Putamen (tissue), 1 donor: ENCODE measurements at places on chromosomes 6 and 20.

DNA sequence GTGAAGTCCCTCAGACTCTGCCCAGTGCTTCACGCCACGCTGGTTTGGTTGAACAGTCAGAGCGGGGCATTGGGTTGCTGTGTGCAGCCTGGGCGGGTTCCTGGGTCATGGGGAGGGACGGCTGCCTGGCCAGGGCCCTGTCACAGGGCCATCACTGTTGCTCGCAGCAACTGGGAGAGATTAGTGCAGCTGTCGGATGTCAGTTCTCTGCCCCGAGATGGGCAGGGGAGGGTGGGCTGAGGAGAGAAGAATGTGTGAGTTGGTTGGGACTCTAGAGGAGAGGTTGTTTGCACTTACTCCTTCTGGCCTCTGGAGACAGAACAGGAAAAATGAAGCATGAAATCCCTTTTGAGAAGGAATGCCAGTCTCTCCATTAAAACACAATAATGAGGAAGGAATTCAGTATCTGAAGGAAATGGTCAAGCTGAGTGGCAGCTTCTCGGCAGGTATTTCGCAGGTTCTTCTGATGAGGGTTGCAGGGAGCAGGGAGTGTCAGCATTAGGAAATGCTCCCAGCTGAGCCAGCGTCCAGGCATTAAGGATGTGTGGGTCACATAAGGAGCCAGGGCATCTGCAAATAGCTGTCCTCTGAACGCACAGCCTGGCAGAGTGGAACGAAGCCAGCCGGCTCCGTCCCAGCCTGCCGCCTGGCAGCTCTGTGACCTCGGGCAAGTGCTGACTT is 95.9 kb downstream of the SSR1 start:
- no peak for DNase-seq

DNA sequence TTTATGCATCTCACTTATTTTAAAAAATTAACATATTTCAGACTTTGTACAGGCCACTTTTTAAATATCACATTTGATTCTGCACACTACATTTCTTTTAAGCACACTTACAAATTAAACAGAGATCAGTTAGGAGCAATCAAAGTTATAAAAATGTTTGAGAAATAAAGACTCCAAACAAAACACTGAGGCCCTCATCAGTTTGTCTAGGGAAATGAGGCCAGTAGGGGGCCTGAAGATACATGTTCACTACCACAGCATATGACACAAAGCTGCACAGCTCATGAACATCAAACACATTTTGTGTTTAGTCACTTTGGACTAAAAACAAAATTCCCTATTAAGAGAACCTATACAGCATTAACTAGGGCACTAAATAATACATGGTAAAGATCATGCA is 180.5 kb downstream of the PDE7B start:
- no peak for DNase-seq

GRCh38 chr20:38590676-38591473 is 9.9 kb downstream of the ADIG start:
- peak; percentile 12 for DNase-seq

GRCh38 chr6:25623065-25623464 is 28.9 kb upstream of the SCGN start:
- DNase-seq, result no peak

DNA sequence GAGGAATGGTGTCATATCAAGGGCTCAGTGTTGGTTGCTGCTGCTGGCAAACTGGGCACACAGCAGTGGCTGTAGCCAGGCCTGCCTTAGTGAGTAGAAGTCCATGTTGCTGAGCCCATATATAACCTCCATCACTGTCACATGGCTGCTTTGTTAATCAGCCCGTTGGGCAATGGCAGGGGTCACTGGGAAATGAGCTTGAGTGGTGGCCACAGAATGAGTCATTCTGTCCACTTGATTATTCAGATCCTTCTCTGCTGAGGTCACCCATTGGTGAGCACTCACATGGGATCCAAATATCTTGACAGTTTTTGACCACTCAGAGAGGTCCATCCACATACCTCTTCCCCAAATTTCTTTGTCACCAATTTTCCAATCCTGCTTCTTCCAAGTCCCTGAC is 898.9 kb upstream of the EYS start:
- no peak for DNase-seq

DNA sequence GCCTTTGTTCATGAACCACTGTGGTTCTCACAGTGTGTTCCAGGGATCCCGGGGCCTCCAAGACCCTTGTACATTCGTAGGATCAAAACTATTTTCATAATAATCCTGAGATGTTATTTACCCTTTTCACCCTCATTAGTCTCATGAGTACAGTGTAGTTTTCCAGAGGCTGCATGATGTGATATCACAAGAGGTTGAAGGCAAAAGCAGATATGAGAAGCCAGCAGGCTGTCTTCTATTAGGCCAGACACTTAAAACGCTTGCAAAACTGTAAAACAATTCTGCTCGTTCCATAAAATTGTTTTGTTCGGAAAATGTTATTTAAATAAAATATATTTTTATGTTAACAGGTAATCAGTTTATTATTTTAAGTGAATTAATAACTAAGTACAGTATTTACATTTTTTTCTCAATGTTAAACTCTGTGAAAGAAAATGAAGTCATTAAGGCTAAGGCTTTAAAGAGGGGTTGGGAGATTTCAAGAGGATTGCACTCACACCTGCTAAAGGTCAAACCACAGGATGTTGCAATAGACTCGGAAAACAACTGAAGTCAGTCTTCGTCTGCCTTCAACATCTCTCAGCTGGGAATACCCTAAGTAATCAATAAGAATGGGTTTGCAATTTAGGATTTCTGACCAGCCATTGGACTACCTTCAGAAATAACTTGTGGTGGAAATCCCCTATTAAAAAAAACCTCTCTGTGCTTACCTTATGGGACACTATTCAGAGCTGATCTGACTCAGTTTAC is 474.2 kb downstream of the KIF16B start:
- no peak for DNase-seq

- DNase-seq, result no peak
Measured at GRCh38 chr6:130829333-130829910, 2.2 kb downstream of the SMLR1 start.

GRCh38 chr6:127402890-127403617 is 56.1 kb downstream of the KIAA0408 start:
- no peak for DNase-seq

- DNase-seq, result no peak
Measured at GRCh38 chr20:50634191-50634590, 57.2 kb downstream of the RIPOR3 start.

DNA sequence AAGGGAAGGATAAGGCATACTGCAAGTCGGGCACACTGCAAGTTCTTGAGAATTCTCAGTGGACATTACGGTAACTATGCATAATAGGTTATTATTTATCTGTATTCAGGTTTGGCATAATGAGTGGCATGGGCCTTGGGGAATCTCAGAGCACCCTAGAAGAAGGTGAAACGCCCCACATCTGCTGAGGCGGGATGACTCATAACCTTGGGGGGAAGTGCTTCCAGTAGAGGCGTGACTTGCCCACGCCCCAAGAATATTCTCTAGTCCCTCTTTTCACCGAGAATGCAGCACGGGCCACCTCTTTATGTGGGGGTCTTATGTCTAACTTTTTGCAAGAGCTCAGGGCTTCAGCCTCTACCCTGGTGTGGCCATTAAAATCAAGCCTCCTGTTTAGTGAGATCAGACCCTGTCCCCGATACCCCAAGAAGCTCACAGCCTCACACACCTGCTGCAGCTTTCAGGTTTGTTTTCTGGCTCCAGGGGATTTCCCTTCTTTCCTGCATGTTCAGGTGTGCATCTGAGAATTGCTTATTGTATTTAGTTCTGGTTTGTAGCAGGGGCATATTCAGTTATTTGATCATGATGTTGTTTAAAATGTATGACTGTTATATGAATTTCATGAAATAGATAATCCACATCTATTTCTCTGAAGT is 19.1 kb downstream of the ZFP64 start:
- DNase-seq, result peak; percentile 49

- DNase-seq, result peak; percentile 95
Measured at GRCh38 chr6:5205877-5206850, 54.6 kb downstream of the LYRM4 start.

GRCh38 chr6:40166963-40167362 is 232.7 kb upstream of the MOCS1 start:
- DNase-seq, result no peak

DNA sequence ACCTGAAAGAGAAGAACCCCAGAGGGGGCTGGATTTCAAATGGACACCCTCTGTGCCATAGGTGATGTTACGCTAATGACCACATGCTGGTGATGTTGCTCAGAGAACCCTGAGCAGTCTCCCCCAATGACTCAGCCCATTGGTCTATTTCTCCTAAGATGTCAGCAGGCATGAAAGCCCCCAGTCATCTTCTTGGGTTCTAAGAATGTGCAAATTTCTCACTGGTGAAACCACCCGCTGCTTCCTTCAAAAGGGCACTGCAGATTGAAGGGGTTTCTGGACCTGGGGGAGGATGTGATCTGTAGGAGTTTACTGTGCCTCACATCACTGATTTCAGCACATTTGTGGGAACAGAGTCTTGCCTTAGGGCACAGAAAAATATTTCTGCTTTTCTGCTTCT is 298.4 kb upstream of the MOCS1 start:
- no peak for DNase-seq

DNA sequence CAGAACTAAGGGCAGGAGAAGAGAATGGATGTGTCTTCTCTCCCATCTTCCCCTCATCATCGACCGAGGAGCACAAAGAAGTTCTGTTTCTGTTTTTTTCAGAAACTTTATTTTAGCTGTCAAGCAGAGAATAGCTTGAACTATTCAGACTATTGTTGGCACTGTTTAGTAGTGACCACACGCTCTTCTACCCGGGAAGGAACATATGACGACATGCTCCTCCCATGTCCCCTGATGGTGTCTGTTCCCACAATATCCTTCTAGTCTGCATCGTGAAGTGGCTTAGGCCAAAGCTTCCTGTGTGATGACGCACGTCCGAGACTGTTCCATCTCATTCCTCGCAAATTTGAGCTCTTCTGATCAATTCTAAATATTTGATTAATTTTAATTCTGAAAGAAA is 27.2 kb upstream of the KIF25 start:
- DNase-seq, result peak; percentile 72

GRCh38 chr20:32516583-32517517 is 68.3 kb downstream of the NOL4L start:
- DNase-seq, result peak; percentile 63

- DNase-seq, result peak; percentile 11
Measured at GRCh38 chr6:107786709-107787588, 37.2 kb downstream of the SCML4 start.

DNA sequence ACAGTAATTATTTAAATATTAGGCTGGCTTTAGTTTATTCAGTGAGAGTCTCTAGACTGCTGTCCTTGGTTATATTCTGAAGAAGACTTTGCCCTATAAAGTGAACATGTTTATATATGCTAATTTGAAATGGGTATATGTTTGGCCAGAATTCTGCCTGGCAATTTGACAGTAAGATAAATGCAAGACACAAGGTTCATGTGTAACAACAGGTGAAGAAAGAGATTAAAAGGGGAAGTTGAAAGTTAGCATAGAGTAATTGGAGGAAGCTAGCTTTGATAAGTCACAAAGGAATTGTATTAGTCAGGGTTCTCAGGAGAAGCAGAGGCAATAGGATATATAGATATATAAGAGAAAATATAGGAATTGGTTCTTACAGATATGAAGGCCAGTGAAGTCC is 191.4 kb downstream of the CENPW start:
- no peak for DNase-seq

DNA sequence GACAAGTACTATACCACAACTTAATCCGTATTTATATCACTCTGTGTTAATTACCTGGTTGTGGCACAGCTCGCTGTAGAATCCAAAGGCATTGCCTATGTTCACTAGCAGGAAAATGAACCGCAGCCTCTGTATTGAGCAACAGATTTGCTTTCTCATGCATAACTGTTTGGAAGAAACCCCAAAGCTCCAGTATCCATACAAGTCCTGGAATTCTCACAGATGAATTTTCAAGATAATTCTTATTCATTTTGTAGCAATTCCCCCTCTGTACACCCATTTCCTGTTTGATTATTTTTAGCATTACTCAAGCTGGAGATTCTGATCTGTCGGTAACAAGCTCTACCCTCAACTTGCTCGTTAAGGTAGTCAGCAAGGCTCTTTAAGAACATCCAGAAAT is 63.5 kb downstream of the STMND1 start:
- no peak for DNase-seq

DNA sequence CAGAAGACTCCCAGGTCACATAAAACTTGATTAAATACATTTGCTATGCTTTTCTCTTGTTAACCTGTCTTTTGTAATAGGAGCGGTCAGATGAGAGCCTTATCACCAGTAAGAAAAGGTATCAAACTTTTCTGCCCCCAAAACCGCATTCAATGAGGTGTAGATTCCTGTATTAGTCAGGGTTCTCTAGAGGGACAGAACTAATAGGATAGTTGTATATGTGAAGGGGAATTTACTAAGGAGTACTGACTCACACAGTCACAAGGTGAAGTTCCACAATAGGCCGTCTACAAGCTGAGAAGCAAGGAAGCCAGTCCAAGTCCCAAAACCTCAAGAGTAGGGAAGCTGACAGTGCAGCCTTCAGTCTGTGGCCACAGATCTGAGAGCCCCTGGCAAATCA is 32.7 kb downstream of the PTPRK start:
- no peak for DNase-seq

DNA sequence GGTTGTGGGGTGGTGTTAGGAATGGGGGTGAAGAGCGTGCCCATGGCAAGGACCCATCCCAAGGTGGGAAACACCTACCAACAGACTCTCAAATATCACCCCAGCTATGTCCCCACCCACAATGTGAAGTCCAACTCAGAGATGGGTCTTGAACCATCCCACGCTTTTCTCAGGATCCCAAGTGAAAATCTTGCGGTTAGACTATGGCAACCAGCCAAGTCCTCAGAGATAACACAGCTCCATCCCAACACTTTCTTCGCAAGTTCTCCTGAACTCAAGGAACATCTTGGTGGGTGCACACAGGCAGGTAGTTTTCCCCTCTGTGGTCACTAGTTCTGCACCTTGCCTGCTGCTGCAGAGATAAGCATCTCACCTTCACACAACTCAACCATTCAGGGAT is 116.0 kb downstream of the CDC5L start:
- no peak for DNase-seq

- DNase-seq, result no peak
Measured at GRCh38 chr6:15841937-15842726, 179.3 kb upstream of the DTNBP1 start.

DNA sequence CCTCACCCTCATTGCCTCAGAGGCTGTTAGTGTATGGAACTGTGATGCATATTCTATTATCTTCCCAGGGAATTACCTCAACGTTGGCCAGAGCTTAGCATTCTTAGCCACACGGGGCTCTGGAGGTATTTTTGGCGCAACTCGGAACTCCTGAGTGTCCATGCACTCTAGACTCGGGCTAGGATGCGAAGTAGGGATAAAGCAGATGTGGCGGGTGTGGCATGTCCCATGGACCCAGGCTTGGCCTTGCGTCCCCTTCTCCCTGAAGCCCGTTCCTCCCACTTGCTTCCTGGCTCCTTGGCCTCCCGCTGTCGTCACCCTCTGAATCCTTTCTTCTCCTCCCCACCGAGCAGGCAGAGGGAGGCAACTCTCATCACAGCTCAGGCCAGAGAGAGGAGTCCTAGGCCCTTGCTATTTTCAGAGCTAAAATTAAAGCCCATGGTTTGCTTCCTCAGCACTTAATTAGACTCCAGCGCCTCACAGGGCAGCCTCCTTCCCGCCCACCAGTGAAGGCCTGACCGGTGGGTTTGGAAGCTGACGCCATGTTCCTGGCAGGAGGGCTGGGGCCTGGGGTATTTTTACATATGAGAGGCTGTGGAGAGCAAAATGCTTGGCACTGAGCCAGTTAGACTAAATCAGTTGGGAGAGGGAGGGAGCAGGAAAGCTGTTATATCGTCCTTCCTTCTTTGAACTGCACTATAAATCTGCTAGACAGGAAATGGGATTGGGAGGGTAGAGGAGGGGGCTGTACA is 138.7 kb downstream of the FOXO3 start:
- DNase-seq, result no peak
